ENCODE measurements at places on chromosomes 5 and 9. TPM values are rescaled to one million over a fixed set of nuclear protein-coding genes. Genes with fewer than 3 reads are reported as not detected.

DNA sequence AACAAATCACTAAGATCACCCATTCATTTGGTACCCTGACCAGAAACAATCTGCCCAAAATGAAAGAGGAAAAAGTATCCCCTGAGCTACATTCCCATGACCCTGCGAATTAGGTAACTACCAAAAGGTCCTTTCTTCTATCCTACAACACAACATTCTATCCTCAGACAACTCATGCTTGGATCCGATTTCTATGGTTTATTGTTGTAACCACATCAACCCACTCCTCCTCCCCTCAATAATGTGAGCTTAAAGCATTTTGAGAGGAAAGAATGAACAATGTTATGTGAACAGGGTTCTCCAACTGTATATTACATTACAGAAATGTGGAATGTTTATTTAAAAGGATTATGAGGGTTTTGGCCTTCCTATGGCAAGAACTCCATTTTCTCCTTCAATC is 4.0 kb downstream of the SLC35D2 start:
- no peak for DNase-seq

- DNase-seq: no peak
Observed at GRCh38 chr9:3299872-3300271, 225.9 kb downstream of the RFX3 start.

DNA sequence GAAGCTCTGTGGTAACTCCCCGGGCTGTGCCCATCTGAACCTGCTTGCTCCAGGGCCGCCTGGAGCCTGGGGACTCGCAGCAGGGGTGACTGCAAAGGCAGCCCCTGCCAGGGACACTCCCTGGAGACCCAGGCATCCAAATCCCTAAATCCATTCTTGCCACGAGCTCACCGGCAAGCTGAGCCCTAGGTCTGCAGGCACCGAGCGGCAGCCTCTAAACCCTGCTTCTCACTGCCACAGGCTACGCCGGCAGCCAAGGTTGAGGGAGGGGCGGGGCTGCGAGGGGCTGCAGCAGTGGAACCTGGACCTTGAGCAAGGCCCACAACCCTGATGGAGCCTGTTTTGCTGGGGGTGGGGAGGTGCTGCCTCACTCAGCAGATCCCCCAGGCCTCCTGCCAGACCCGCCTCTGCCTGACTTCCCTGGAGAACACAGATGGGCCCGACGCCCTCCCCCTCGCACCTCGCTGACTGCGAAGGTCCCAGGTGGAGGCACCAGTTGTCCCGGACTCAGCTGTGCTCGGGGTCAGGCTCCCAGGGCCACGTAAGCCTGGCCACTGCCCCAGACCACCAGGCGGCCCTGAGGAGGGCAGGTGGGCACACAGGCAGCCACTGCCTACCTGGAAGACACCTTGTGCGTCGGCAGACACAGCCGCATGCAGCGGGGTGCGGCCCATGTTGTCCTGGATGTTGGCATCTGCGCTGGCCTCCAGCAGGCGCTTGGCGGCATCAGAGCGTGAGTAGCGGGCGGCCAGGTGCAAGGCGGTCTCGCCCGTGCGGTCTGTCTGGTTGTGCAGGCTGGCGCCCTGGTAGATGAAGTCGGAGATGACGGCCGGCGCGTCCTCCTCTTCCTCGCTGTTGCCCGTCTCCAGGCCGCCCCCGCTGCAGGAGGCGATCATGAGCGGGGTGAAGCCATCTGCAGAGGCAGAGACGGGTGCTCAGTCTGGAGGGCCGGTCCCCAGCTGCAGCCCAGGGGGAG is 17.4 kb upstream of the SEC16A start:
- DNase-seq: no peak

DNA sequence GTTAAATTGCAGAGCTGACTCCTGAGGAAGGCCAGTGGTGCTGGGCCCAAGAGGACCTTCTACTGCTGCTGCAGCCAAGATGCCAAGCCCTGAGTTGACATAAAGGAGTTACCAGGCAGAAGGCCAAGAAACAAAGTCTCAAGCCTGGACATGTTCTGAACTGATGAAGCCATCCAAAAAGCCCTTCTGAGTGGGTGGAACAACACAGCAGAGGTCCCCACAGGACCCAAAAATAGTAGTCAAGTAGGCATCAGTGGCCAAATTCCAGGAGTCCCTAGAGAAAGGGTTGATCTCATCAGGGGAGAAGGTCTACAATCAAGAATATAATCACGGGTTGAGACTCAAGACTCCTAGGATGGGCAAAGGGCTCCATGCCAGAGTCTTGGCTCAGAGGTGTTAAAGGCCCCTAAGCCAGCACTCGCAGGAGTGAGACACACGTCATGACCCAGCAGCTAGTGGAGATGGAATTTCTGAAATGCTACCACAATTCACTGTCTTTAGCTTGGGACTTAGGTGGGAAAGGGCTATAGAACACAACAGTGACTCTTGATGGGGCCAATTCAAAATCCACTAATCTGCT is 119.7 kb downstream of the FANCC start:
- no peak for DNase-seq

- no peak for DNase-seq
Observed at GRCh38 chr9:130844044-130844451, 9.0 kb downstream of the ABL1 start.

GRCh38 chr9:114553202-114553601 is 34.4 kb upstream of the ATP6V1G1 start:
- DNase-seq: no peak

DNA sequence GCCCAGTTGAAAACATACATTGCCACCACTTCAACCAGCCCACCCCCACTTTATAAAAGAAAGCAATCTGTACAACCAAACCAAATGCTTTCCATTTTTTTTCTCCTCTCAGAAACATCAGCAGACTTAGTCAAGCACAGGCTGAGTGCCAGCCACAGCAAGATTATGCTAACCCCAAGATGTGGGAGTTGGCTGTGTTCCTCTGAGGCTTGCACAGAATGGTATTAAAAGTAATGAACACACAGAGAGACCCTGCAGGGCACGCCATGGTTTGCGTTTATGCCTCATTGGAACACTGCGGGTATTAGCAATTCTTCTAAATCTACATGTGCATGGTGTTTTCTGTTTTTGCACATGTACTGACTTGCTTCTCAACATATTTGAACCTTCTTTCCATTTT is 419.9 kb upstream of the GRAMD2B start:
- DNase-seq: peak; percentile 19

DNA sequence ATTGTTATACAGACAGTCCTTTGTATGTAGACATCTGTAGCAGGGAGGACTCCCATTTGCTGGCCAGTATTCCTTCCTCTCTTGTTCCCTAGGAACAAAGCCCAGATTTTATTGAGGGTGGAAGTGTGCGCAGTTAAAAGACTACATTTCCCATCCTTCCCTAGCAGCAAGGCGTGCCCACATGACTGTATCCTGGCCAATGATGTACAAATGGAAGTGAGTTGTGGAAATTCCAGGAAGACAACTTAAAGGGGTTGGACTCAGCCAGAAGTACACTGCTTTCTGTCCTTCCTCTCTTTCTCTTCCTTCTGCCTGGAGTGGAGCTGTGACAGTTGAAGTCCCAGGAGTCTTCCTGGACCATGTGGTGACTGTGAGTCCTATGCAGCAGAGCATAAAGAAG is 89.0 kb downstream of the HRH2 start:
- no peak for DNase-seq

The ANGPTL2 gene
- 18.6 TPM for total RNA-seq

The NELFB gene
- 37.2 TPM for total RNA-seq

The CXCL14 gene
- 28.7 TPM for total RNA-seq

The CCL21 gene
- total RNA-seq: not detected
